CD4-positive, alpha-beta T cell treated with Interleukin-12 subunit alpha and Interleukin-12 subunit beta, for 1 hour (primary cell): ENCODE measurements at places on chromosomes 5 and 9.

DNA sequence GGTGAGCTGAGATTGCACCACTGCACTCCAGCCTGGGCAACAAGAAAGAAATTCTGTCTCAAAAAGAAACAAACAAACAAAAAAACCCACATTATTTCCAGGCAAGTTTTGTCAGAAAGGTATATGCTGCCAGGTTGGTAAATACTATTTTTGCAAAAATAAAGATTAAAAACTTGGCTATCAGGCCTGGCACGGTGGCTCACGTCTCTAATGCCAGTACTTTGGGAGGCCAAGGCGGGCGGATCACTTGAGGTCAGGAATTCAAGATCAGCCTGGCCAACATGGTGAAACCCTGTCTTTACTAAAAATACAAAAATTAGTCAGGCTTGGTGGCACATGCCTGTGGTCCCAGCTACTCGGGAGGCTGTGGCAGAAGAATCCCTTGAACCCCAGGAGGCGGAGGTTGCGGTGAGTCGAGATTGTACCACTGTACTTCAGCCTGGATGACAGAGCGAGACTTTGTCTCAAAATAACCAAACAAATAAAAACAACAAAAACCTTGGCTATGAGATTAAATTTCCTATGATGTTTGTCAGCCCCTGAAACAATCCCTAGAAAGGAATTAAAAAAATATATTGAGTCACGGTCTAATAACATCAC, 22.7 kb downstream of the AGXT2 start:
- DNase-seq: no peak

DNA sequence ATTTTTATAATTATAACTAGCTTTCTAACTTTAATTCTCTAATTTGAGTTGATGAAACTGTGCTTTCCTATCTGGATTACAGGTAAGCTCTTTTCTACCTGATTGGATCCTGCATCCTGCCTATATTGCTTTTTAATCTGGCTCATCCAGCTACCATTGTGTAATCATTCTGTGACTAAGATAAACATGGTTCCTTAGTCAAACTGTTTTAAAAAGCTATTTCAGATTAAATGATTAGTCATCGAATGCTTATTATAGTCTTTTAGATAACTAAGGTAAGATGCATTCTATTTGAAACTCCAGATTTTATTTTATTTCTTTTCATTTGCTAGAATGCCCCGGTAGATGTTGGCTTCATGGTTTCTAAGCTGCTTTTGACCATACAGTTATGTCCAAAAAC, 50.7 kb downstream of the ICE1 start:
- no peak for DNase-seq

DNA sequence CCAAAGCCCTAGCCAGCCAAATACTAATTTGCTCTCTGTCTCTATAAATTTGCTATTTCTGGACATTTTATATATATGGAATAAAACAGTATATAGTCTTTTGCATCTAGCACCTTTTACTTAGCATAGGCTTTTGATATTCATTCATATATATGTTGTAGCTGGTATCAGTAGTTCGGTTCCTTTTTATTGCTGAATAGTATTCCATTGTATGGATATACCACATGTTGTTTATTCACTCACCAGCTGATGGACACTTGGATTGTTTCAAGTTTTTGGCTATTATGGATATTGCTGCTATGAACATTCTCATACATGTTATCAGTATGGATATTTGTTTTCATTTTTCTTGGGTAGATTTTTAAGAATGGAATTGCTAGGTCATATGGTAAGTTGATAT, 23.8 kb upstream of the KIAA1958 start:
- no peak for DNase-seq

DNA sequence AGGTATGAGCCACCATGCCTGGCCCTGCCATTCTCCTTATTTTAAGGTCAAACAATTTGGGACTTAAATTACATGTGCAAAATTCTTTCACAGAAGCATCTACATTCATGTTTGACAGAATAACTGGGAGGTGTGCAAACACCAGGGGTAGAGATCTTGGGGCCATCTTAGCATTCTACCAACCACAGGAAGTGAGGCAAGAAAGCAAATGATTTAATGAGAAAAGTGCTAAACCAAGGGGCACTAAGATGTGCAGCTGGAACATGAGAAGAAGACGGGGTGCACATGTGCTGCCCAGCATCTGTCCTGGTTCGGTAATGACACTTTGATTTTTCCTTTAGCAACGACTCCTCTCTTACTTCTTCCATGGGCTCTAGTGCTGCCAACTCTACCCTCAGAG, 1.2 kb upstream of the F12 start:
- no peak for DNase-seq

- DNase-seq: no peak
These were observed 27.0 kb downstream of the PLPPR1 start for GRCh38 chr9:101055516-101055915.

GRCh38 chr5:147037515-147038205, 159.1 kb upstream of the PPP2R2B start:
- no peak for DNase-seq

- DNase-seq: no peak
These were observed 9.0 kb upstream of the ADGRD2 start for GRCh38 chr9:124441291-124441690.

DNA sequence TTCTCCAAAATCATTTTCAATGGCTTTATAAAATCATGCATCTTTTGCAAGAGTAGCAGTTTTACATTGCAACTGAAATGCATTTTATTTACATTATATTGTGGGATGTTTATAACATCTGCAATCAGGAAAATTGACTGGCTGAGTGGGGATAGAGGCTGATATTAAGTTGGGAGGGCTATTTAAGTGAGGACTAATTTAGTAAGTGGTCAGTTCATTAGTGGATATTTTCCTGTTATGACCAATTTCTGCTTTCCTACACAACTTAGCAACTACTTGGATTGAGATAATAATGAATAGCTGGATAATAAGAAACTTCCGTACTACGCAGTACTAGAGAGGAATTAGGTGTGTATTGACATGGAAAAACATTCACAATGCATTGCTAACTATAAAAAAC, 92.9 kb upstream of the SSBP2 start:
- DNase-seq: no peak

GRCh38 chr9:76107482-76107881, 217.0 kb downstream of the PCSK5 start:
- DNase-seq: no peak

GRCh38 chr5:142222225-142222865, 102.5 kb downstream of the SPRY4 start:
- no peak for DNase-seq

DNA sequence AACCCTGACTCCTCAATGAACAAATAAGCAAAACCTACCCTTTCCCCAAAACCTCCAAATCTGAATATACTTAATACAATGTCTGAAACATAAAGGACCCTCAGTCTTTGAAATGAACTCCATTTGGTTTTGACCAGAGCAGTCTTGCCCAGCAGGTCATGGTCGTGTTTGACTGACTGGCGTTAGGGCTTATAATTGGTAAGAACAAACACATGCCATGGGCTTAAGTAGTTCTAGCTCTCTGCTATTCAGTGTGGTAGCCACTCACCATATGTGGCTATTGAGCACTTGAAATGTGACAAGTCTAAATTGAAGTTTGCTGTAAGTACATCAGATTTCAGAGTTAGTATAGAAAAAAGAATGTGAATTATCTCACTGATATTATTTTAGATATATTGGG, 42.1 kb downstream of the LRRTM2 start:
- DNase-seq: no peak
